ENCODE measurements at places on chromosomes 4 and X.

DNA sequence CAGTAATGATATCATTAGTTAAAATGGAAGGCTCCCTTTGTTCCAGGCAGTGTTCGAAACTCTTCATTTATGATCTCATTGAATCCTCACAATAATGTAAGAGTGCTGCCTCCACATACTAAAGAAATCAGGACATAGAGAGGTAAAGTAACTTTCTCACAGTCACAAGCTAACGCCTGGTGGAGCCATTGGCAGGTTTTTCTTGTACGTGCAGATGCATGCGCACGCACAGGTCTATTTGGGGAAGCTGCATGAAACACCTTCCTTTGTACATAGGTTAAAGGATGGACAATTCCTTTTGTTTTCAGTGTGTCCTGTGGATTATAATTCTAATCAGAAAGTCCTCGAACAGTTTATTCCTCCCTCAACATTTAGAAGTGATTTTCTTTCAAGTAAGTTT is 176.2 kb downstream of the RAPGEF2 start:
- no peak for DNase-seq

GRCh38 chrX:29634516-29634915 is 580.8 kb upstream of the MAGEB2 start:
- DNase-seq = no peak

GRCh38 chrX:41482154-41482850 is 35.2 kb downstream of the NYX start:
- no peak for DNase-seq

- DNase-seq = no peak
These were observed 85.9 kb downstream of the RASL11B start for GRCh38 chr4:52948057-52948423.

DNA sequence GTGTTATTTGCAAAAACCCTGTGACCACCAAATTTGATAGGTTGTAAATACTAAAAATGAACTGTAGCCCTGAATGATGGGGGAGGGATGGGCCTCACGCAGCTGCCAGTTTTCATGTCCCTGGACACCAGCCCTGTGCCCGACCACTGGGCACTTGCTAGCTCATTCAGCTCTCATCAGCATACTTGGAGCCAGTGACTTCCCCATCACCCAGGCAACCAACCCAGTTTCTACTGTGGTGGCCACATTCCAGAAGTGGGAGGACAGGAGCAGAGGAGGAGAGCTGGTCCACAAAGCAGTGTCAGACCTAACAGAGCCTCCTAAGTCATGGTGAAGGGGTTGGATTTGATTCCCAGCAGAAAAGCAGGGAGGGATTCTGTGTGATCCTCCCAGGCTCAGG is 128.2 kb downstream of the CPEB2 start:
- no peak for DNase-seq

GRCh38 chrX:119497185-119497584 is 28.9 kb downstream of the SLC25A5 start:
- no peak for DNase-seq

DNA sequence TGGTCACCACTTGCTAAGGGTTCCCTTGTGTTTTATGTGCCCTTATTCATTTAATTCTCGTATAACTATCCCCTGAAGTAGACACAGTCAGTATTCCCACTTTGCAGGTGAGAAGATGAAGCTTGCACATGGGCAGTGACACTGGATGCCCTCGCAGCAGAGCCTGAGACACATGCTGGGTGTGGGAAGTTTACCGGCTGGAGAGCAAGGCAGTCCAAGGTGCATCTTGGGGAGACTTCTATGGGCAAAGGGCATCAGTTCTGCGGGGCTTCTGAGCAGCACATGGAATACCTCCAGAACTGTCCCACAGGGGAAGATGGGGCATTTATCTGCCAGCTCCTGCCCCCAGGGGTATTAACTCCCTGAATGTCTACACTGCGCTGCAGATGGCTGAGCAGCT is 92.2 kb downstream of the SLC2A9 start:
- no peak for DNase-seq

- DNase-seq = no peak
These were observed 200.4 kb downstream of the ADGRL3 start for GRCh38 chr4:61400439-61401038.

- DNase-seq = no peak
These were observed 5.2 kb upstream of the PGRMC1 start for GRCh38 chrX:119230850-119231249.

DNA sequence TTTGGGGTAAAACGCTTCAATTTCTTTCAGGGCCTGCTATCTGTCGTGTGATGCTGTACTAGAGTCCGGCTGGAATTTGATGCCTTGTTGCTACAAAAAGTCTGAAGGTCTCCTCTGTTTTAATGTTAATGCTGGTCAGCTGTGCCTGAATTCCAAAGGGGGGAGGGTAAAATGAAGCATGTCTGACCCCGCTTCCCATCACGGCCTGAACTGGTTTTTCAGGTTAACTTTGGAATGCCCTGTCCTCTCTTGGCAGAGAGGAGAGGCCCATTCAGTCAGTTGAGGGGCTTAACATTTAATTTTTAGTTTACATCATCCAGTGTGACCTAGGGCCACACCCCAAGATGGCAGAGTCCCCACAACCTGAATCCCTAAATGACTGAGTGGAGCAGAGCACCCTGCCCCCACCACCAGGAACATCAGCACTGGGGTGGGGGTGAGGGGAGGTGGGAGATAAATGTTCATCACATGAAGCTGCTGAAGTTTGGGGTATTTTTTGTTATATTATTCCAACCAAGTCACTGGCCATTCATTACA is 47.9 kb upstream of the GPR78 start:
- DNase-seq = no peak

- no peak for DNase-seq
These were observed 228.5 kb downstream of the AFF2 start for GRCh38 chrX:148728901-148729300.

DNA sequence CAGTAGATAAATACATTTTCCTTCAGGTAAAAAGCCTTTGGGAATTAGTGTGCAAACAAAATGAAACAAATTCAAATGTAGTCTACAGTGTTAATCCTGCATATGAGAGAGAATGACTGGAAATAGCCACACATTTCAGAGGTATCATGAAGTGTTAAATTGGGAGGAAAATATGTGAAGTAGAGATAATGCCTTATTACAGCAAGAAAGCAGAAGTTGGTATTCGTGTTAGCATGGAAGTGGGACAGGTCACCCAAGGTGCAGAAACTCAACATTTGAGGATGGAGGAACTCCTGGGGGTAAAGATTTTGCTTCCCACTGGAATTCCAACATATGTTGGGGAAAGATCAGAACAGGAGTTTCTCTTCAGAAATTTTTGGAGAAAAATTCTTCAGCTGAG is 51.3 kb downstream of the EMCN start:
- no peak for DNase-seq

DNA sequence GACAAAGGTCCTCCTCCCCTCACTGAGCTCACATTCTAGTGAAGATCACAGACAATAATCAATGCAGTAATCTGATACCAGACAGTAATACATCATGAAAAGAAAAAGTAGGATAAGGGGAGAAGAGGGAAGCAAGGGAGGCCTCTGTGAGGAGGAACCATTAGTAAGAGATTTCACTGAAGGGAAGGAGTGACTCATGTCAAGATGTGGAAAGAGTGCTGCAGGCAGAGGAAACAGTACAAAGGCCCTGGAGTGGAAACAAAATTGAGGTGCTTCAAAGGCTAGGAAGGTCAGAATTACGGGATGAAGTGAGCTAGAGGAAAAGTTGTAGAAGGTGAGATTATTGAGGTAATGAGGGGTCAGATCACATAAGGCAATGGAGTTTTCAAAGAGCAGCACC is 38.1 kb downstream of the LAMTOR3 start:
- no peak for DNase-seq

DNA sequence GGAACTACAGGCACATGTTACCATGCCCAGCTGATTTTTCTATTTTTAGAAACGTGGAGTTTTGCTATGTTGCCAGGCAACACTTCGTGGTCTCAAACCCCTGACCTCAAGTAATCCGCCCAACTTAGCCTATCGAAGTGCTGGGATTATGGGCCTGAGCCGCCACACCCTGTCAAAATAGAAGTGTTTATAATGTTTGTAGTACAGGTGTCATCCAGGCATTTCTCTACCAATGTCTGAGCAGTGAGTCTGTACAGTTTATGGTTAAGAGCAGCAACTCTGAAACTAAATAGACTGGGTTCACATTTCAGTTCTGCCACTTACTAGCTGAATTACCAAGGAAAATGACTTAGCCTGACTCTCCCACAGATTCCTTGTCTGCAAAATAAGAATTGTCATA is 460.4 kb upstream of the GALNT7 start:
- no peak for DNase-seq

DNA sequence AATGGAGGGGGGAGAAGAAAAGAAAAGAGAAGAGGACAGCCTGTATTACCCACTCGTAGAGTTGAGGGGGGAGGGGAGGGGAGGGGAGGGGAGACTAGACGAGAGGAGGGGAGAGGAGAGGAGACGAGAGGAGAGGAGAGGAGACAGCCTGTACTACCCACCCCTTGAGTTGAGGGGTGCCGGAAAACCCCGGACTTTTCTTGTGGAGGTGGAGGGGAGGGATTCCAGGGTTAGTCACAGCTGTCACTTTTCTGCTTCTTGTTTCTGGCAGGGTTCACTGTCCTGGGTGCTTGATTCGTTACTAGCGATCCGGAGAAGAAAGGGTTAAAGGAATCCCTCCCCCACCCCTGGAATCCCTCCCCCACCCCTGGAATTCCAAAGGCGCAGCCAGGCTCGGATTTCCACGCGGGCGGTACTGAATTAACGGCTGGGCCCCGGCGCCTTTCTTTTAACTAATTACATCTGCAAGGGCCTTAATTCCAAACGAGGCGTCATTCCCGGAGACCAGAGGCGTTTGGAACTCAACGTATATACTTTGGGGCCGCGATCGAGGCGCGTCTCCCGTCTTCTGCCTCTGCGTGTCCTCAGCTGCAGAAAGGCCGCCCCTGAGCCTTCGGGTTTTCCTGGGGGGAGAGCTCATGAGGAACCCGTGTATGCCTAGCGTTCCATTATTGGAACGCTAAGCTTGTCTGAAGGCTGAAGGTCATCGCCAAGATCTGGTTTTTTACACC is 20.1 kb upstream of the CSF2RA start:
- DNase-seq = no peak

DNA sequence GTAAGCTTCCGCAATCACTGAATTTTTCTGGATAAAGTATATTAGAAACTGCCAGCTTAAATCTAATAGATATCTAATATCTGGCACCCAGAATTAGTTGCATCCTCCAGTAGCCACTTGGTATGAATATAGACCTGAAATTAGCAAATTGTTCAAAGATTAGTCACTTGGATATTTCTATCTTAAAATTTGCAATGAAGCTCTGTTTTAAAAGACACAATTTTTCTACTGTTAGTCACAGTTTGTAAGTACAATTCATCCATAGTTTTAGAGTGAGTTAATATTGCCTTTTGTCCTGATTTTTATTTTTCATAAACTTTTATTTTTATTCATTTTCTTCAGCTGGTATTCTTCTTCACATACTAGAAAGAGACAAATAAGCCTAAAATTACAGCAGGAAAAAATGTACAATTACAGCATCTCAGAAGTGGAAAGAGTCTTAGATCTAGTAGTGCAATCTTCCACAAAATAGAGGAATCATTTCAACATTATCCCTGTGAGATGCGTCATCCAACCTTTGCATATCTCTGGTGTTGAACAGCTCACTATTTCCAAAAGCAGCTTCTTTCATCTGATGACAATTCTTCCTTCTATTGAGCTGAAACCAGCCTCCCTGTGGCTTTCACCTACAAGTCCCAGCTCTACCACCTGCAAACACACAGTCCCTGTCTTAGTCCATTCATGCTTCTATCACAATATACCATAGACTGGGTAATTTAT is 190.0 kb upstream of the AR start:
- DNase-seq = no peak

DNA sequence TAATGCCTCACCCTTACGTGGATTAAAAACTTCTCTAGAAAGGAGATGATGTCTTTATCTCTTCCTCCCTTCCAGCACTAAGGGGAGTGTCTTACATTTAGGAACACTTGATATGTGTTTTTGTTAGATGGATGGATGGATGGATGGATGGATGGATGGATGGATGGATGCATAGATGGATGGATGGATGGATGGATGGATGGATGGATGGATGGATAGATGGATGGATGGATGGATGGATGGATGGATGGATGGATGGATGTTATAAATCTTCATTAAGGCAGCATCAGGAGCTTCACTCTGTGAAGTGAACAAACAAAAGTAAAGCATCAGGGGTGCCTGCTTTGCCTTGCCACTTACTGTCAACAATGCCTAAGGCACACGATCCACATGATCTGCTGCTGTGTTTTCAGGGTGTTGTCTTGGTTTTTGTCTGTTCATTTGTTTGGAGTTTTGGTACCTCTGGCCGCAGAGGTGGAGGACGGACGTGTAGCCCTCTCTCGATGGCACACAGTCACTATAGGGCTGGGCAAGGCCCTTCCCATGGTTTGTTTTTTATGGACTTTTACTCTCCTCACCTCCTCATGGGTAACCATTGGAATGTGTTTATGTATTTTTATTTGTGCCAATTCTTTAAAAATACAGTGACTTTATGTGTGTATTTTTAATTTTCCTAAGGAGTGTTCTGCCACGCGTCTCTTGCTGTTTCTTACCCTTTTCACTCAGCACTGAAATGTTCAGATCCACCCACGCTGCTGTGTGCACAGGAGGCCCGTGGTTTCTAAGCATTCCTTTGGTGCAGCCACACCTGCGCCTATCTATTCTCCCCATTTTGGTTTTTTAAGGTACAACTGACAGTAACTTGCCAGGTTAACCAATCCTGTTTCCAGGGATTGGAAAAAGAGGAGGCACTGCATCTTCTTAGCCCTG is 91.8 kb upstream of the ENPP6 start:
- no peak for DNase-seq

- no peak for DNase-seq
These were observed 201.3 kb upstream of the CTSO start for GRCh38 chr4:156154978-156155377.

DNA sequence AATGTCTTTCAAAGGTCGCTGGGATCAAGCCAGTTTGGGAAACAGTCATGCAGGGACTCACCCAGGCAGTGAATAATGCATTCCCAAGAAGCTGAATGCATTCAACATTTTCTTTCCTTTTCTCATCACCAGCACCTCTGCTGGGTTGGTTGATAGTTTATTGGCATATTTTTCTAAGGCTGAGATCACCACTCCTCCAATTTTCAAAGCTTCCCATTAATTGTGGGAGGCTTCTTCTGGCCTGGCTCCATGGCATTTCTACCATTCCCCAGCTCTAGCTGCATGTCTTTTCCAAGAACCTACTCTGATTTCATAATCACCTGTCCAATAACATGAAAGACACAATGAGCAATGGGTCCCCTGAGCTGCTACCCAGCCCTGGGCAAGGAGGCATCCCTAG is 35.8 kb downstream of the CHRDL1 start:
- no peak for DNase-seq

GRCh38 chrX:49003696-49004095 is 1.6 kb upstream of the GRIPAP1 start:
- no peak for DNase-seq

GRCh38 chr4:138190452-138190858 is 51.7 kb downstream of the SLC7A11 start:
- DNase-seq = no peak
